ENCODE measurements at places on chromosomes 5 and 9. TPM values are rescaled to one million over a fixed set of nuclear protein-coding genes. Genes with fewer than 3 reads are reported as not detected.

- peak; percentile 29 for DNase-seq
Measured at GRCh38 chr5:168404365-168404764, 81.9 kb upstream of the RARS1 start.

PIP5KL1 gene
- total RNA-seq: 0.87 TPM

IFNA21 gene
- not detected for total RNA-seq

- no peak for DNase-seq
Measured at GRCh38 chr9:79264511-79265355, 307.0 kb upstream of the TLE4 start.

DMRT3 gene
- 1.4 TPM for total RNA-seq

SPAG8 gene
- total RNA-seq: 0.12 TPM

DNA sequence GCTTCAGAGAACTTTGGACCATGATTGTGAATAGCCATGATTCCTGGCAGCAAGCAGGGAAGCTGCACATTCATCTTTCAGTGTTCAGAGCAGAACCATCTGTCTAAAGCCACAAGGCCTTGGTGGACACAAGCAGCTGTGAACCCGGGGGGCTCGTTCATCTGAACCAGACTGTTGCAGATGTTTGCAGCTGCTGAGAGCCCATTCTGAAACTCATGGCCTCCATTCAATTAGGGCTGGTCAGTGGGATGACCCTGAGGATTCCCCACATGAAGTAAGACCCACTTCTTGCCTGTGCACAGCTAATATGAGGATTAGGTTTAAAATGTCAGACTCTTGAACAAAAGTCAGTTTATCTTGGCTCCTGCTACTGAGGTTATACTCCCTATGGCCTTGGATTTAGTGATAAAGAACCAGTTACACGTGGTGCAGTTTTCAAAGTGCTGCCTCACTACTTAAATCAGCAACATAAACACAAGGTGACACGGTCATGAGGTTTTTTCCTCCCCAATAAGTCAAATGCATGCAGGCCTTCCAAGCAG is 109.8 kb upstream of the IFNK start:
- DNase-seq: no peak

DNA sequence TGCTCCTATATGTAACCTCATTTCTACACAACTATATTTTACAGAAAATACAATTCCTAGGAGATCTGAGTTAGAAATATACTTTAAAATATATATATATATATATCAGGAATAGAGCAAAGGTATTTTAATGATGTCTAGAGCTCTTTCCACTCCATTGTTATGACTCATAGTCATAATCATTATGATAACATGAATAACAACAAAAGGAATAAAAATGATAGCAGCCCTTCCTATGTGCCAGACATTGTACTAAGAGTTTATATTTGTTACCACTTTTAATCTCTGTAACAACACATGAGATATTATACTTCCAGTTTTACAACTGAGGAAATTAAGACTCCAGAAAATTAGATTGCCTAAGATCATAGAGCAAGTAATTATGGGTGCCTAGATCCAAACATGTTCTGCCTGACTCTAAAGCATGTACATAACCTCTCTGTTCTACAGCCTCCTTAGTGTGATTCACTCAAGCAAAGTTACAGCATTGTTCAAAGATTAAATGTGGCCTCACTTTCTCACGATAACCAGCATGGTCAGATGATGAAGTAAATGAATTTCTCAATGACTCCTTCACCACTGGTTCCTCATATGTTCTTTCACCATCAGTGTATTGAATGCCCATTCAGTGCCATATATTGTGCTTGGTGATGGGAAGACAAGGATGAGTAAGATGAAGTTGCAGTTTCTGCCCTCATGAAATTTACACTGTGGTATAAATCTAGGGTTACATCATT is 452.1 kb downstream of the EFNA5 start:
- peak; percentile 18 for DNase-seq

MARCHF11 gene
- total RNA-seq: not detected

All from epithelial cell of proximal tubule (primary cell).